Fibroblast of the aortic adventitia (primary cell): ENCODE measurements at places on chromosomes 2 and 18. TPM values are rescaled to one million over a fixed set of nuclear protein-coding genes. Genes with fewer than 3 reads are reported as not detected.
A peak's percentile ranks its signal among the peaks of the same experiment; 100 is the strongest.

Gene PLCD4
- total RNA-seq, result 1.2 and 6.4 TPM in 2 replicates

Gene SLC19A3
- 0.18 and 1.6 TPM in 2 replicates for total RNA-seq

Gene TWSG1
- 157 and 205 TPM in 2 replicates for total RNA-seq

Gene ATP6V1C2
- not detected in 2 replicates for total RNA-seq

Gene IL36G
- total RNA-seq, result not detected in 2 replicates

Gene SPHKAP
- 0.09 TPM in 1 of 2 replicates, not detected in the other for total RNA-seq

Gene NFATC1
- 2.0 and 3.0 TPM in 2 replicates for total RNA-seq

Gene MC2R
- total RNA-seq, result not detected in 2 replicates

Gene CD207
- total RNA-seq, result not detected in 2 replicates

Gene PXDN
- 55.5 and 137 TPM in 2 replicates for total RNA-seq

Gene EVX2
- not detected in 2 replicates for total RNA-seq

Gene BBS5
- total RNA-seq, result 4.0 and 7.3 TPM in 2 replicates

Gene FBXO48
- under 0.01 and 0.99 TPM in 2 replicates for total RNA-seq

Gene RAB1A
- total RNA-seq, result 72.1 and 80.7 TPM in 2 replicates

Gene OTOS
- not detected in 2 replicates for total RNA-seq

DNA sequence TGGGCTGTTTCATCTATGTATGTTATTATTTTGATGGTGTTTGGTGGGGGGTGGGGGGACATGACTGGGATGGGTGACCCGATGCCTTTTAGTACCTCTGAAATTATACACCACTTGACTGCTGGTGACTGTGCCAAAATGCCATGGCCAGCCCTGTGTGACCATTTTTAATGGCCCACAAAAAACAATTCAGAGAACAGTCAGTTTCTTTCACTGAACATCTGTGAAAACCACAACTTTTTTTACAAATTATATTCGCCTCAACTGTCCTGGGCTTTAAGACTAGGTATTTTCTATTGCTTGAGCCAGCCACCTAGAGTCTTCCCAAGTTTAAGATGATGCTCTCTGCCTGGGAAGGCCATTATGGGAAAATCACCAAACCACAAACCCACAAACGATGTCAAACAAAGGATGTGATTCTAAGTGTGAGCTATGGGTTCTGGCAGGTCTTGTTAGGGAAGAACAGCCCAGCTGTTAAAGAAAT lies 33.9 kb downstream of the FN1 start:
- DNase-seq, result peak; percentile 95

DNA sequence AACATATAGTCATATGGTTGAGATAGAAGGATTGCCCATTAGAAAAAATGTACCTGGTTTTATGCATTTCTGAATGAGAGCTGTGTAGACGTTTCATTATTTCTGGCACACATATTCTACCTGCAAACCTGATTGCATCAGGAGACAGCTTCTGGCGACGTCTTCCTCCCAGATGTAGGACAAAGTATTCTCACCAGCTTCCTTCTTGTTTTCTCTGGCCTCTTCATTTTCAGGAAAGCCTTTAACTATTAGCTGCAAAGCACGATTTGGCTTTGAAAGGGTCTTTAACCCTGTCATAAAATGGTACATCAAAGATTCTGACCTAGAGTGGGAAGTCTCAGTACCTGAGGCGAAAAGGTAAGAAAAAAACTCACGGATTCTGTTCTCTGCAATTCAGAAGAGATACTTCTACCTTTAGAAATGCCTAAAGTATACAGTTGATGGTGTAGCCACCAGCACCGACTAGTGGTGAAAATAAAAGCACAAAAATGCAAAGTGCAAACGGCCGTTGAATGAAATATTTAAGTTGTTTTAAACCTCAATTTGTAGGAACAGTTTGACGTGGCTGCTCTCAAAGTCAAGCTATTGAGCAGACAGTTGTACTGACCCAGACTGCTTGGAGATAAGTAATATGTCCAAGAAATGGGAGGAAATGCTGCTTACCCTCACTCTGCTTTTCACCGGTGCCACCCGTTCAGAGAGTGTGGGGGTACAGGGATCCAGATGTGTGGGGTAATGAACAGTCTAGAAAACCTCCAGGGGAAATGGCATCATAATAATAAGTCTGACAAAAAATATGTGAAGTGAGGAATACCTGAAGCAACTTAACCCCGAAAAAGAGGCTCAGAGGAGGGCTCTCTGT lies 20.2 kb downstream of the IL18RAP start:
- DNase-seq, result peak; percentile 56

DNA sequence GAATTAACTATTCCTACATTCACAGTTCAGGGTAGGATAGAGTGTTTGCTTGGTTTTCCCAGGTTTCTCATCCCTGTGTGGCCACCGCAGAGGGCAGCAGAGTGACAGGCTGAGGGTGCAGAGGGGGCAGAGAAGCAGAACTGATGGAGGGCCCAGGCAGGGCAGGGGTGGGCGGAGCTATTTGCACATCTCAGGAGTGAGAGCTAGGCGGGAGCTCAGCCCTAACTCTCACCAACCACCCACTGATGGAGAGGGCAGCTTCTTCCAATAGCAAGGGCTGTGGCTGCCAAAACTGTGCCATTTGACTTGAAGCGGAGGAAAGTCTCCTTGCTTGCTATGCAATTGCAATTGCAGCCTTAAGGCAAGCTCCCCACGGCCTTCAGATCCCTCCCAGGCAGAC lies 12.0 kb upstream of the DARS1 start:
- DNase-seq, result no peak

DNA sequence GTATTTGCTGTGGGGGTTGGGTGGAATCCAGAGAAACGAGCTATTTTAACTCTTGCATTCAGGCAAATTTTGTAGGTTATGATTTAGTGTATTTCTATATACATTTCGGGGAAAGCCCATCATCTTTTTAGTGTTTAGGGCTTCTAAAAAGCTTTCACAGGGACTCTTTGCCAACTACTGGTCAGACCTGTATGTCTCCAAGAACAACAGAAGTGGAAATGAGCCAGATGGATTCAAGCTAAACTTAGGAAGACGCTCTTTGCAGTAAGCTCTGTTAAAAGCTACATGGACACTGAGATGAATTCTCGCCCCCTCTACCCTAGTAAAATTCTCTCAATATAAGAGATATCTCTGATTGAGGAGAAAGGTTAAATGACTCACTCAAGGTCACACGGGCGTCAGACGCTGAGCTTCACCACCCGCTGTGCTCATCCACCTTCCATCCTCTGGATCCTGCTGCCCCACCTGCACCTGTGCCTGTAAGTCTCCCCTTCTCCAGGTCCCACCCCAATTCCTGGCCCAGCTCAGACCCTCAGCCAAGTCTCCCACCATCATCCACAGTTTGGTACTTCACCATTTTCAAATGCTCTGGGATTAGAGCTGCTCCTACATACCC lies 85.6 kb downstream of the MARCHF4 start:
- peak; percentile 56 for DNase-seq

- no peak for DNase-seq
These were observed 10.6 kb upstream of the PROC start for GRCh38 chr2:127407661-127408003.

- peak; percentile 11 for DNase-seq
These were observed 984 bp downstream of the CCDC88A start for GRCh38 chr2:55418512-55419232.

- DNase-seq, result peak; percentile 60
These were observed 267.6 kb upstream of the MGAT5 start for GRCh38 chr2:133986081-133986837.

- DNase-seq, result peak; percentile 30
These were observed 567.2 kb downstream of the TMX3 start for GRCh38 chr18:68147728-68148127.

DNA sequence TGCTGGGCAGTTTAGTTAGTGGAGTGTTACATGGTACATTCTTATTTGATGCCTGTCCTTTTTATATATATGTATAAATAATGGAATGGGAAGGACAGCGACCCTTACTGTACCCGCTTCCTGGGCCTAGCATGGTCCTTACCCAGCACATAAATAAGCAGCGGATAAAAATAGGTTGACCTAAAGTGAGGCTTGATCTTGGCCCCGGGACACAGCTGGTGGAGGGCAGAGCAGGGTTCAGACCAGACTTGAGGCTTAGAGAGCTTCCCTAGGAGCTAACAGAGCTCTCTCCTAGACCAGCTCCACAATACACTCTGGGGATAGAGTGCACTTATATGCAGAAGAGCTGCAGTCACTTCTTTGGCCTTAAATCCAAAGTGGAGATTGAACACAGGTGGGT lies 46.9 kb upstream of the RPL31 start:
- no peak for DNase-seq

DNA sequence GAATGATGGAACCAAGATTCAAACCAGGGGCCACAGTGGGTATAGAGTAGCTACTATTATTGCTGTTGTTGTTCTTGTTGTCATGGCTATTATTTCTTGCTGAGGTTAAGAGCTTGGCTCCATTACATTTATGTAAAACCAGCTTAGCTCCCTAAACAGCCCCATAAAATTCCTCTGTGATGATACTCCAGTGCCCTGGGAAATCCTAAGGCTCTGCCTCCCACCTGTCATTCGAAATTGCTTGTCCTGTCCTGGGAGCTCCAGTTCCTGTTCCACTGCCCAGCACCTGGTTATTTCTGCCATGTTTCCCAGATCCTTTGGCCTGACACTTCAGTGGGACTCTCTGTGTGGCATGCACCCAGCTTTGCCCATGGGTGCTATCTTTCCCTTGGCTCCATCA lies 27.8 kb upstream of the NCOA1 start:
- no peak for DNase-seq

DNA sequence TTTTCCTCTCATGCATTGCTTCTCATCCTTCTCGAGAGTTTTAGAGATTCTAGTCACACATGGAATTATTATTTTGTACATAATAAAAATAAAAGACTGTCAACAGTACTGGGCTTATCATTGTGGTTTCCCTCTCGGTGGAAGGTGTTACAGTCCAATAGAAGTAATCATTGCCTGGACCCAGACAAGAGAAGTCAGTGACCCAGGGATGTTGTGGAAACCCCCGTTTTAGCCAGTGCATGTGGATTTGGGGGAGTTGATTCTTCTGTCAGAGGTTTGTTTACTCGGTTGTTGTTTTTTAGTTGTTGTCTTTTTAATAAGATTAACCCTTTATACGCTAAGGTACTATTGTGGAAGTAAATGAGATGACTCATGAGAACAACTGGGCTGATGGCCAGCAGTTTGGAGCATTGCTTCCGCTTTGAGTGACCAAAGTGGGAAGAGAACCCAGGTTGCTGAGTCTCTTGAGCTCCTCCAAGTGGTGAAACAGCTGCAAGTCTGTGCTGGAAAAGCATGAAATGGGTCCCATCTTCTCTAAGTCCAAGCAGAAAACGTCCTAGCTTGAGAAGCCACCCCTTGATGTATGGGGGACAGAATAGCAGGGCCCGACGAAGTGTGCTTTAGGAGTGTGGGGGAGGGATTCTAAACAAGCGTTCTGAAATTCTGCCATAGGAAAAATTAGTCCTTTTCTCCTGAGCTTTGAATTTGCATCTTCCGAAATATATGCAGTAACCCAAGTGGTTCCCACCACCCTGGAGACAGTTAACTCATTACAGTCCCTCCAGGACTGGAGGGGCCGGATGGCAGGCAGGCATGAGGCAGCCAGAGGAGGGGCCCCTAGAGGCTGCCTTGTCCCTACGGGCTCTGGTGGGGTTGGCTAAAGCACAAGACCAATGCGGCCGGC lies 61.8 kb upstream of the GPR45 start:
- DNase-seq, result peak; percentile 63

DNA sequence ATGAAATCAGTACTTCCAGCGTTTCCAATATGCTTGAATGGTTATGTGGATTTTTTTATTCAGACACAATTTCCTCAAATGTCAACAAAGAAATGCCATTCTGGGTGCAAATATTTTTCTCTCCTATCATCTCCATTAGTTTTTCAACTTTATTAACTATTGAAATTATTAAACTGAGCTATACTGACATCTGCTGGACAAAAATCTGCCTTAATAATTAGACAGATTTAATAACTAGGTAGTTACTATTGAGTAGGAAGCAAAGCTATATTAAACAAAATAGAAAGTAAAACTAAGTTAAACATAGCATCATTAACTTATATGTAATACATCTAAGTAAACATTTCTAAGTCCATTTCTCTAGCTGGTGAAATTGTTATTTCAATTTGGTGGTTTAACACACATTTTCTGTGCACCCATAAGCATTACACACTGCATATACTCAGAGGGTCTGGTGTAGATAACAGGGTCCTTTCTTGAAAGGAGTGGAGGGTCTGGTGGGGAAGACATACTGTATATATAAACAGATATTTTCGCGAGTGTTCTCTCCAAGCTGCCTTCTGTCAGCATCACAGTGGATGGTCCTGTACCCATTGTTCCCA lies 77.0 kb downstream of the LANCL1 start:
- DNase-seq, result peak; percentile 35

DNA sequence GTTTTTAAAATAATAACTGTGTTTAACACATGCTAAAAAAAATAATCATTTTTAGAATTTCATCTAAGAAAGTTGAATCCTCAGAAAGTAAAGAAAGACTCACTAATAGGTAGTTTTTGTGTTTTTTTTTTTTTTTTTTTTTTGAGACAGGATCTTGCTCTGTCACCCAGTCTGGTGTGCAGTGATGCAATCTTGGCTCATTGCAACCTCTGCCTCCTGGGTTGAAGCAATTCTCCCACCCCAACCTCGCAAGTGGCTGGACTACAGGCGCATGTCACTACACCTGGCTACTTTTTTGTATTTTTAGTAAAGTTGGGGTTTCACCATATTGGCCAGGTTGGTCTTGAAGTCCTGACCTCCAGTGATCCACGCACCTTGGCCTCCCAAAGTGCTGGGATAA lies 7.1 kb downstream of the CKAP2L start:
- DNase-seq, result no peak

DNA sequence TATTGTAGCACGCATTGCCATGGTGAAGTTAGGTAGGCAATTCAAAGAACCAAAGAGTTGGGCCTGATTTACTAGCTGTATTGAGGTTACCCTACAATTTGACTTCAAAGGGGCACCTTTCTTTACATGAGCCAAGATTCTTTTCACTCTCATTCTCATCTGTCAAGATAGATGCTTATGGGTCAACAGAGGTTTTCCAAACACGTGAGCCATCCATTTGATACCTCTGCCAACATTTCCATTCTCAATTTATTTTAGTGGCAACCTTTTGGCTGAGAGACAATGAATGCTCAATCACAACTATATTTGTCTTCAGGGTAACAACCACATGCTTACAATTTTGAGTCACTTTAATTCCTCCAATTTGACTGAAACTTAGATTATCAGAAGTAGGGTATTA lies 370.6 kb upstream of the CDH20 start:
- DNase-seq, result no peak

DNA sequence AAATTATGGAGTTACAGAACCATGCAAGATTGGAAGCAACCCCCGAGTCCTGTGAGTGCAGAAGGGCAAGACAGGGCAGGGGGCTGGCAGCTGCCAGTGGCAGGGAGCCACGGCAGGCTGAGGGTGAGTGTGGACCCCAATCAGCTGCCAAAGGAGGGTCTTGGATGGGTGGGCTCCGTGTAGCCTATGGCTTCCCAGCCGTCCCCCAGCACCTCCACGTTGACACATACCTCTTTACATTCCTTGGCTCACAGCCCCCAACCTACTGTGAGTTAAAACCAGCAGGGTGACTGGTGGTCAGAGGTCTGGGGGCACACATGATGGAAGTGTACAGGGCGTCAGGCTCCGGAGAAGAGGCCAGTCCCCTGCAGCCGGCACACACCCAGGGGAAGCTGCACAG lies 60.9 kb upstream of the SALL3 start:
- no peak for DNase-seq

DNA sequence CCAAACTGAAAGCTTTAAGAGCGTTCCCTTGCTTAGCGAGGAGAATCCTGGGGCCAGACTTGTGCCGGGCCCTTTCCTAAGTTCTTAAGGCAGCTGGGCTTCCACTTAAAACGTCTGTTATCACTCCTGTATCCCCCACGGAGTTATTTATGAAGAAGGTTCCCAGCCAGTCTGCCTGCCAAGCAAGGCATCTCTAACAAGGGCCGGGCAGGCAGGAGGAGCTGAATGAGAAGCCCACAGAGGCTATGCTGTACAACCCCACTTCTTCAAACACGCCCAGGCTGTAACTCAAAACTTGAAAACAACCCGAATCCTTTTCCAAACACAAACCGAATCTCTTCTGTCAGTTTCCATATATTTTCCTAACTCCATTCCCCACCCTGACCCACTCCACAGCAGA lies 39.0 kb upstream of the ZFP36L2 start:
- peak; percentile 78 for DNase-seq
